ENCODE measurements at places on chromosomes 1 and 21.
A peak's percentile ranks its signal among the peaks of the same experiment; 100 is the strongest.

DNA sequence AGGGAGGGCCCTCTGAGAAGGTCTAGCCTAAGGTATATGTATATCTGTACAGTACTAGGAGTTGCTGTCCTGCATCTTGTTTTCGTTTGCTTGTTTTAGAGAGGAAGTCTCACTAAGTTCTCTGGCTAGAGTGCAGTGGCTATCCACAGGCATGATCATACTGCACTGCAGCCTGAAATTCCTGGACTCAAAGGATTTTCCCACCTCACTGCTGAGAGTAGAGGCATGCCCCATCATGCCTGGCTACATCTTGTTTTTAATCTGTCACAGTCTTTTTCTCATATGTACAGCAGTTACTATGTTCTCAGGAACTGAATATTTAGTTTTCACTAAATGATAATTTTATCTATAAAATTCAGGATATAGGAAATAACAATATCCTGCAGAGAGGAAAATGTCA is 15.3 kb upstream of the PYHIN1 start:
- DNase-seq, result no peak

- DNase-seq, result no peak
Measured at GRCh38 chr1:29425631-29426030, 189.3 kb downstream of the PTPRU start.

DNA sequence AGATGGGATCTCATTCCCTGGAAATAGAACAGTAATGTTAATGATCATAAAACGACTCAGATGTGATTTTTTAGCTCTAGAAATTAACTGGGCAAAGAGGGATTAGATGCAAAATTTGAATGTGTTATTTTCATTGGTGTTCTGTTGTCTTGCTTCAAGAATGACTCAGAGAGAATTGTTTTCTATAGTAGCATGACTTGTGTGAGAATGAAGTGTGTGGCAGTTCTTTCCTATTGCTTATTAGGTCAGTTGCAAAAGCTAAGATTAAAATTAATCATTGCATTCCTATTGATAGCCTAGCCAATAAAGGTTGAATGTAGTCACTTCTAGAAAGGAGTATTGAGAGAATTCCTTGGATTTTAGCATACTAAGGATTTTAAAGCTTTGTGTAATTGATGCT is 22.9 kb downstream of the SPEN start:
- DNase-seq, result no peak

- no peak for DNase-seq
Measured at GRCh38 chr1:162020150-162020549, 3.5 kb downstream of the OLFML2B start.

DNA sequence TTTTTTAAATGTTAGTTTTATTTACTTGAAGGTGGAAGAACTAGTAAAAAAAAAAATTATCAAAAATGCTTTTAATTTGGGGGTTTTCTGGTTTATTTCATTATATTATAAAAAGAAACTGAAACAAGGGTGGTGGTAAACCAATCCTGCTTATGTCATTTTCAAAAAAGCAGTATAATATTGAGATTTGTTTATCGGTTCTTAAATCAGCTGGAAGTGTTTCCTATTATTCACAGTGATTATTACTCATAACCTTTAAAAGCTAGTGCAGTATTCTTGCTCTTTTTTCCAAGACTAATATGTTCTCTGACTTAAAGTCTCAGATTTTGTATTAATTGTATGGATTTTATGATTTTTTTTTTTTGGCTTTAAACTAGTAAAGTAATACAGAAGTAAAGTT is 5.4 kb upstream of the LRRC40 start:
- no peak for DNase-seq

- no peak for DNase-seq
Measured at GRCh38 chr1:75677443-75677842, 47.1 kb upstream of the ACADM start.

DNA sequence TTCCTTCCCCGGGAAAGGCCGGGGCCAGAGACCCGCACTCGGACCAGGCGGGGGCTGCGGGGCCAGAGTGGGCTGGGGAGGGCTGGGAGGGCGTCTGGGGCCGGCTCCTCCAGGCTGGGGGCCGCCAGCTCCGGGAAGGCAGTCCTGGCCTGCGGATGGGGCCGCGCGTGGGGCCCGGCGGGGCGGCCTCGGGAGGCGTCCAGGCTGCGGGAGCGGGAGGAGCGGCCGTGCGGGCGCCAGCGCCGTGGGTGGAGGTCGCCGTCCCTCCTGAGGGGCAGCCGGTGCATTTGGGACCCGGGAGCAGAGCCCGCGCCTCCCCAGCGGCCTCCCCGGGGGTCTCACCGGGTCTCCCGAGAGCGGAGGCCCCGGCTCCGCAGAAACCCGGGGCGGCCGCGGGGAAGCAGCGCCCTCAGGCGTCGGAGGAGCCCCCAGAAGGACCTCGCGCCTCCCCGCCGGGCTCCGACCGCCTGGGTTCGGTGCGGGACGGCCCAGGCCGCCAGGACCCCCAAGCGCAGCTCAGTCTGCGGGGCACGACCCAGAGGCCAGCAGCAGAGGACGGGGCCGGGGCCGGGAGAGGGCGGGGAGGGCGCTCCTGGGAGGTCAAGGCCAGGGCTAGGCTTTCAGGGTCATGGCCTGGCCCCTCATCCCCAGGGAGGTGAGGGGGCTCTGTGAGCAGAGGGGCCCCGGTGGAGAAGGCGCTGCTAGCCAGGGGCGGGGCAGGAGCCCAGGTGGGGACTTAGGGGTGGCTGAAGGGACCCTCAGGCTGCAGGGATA is 7.2 kb upstream of the SLX9 start:
- DNase-seq, result peak; percentile 55

- no peak for DNase-seq
Measured at GRCh38 chr1:27506703-27507102, 16.7 kb upstream of the WASF2 start.

GRCh38 chr1:85576642-85577418 is 3.7 kb upstream of the CCN1 start:
- DNase-seq, result no peak

GRCh38 chr1:25609921-25610320 is 6.7 kb upstream of the MAN1C1 start:
- DNase-seq, result no peak

DNA sequence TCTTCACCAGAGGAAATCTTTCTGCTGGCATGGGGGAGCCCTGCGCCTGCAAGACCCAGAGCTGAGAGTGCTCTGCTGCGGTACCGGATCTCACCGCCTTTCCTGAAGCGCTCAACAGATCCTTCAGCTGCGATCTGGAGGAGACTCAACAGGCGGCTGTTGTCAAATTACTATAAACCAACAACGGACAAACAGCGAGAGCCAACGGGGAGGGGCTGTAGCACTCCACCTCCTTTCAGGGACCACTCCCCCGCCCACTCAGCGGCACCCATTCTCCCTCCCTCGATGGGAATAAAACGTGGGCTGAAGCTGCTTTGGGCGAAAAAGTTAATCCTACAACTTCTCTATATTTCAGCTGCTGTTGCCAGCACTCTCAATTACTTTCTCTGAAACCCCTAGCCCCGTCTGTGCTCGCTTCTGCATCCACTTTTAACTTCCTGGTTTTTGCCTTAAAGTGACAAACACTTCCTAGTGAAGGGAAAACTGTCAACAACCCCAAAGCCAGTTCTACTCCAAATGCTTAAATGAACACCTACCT is at the start of gene FMO5:
FMO5 (minus strand) TSS at position 147 of the 538 bp plus-strand sequence. CDS start 310 bp downstream, outside the sequence.
- DNase-seq, result no peak

DNA sequence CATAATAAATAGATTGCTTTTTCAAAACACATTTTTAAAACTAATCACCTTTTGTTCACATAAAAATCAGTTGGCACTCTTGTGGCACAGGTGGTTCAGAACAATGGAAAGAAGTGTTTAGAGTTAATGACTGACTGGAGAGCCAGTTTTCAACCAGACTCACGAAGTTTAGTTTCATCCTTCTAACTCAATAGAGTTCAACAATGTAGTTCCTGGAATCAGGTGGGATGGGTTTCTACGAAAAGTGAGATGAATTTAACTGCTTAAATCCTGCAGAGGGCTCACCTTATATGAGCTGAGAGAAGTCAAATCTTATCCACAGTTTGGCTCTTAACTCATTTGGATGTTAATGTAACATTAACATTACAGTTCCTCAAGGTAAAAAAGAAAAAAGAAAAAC is 116.5 kb downstream of the SMYD2 start:
- no peak for DNase-seq

DNA sequence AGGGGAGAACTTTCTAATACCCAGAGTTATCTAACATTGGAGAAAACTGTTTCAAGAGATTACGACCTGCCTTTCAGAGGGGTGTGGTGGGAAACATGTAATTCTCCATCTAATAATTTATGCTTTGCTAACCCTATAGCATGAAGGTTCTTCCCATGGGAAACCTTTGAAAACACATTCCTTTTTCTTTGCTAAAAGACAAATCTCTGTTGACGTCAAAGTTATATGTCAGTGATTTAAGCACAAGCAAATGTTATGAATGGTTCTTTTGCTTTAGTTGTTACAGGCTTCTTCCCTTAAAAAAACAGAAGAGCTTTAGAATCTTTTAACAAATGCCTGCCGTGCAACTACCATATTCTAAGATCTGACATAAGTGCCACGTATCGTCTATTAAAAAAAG is 19.2 kb downstream of the FMO2 start:
- DNase-seq, result no peak

- no peak for DNase-seq
Measured at GRCh38 chr1:67345556-67345955, 37.9 kb downstream of the IL12RB2 start.
